ENCODE measurements at places on chromosomes 4 and X.

GRCh38 chrX:106899841-106900240 lies 3.3 kb downstream of the RIPPLY1 start:
- DNase-seq, result no peak

DNA sequence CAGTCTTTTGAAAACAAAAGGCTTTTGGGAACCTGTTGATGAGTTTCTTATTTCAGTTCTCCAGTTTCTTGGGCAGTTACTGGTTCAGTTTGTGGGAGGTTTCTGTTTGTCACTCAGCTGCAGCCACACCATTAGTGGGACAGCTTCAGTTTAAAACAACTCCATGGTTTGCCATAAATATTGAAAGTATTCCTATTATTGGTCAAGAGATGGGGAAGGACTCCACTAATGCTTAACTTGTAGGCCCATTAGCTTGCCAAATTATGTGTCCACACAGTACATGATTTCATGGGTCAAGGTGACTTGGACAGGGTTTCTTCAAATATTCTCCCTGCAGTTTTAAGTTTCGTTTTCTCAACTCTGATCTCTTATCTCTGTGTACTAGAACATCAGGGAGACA lies 15.5 kb upstream of the ASIC5 start:
- DNase-seq, result no peak

GRCh38 chr4:99763635-99764101 lies 53.0 kb upstream of the DAPP1 start:
- no peak for DNase-seq

GRCh38 chr4:115675719-115676118 lies 562.3 kb upstream of the NDST4 start:
- DNase-seq, result no peak

GRCh38 chrX:1502241-1502640 lies 34.7 kb downstream of the P2RY8 start:
- DNase-seq, result no peak

DNA sequence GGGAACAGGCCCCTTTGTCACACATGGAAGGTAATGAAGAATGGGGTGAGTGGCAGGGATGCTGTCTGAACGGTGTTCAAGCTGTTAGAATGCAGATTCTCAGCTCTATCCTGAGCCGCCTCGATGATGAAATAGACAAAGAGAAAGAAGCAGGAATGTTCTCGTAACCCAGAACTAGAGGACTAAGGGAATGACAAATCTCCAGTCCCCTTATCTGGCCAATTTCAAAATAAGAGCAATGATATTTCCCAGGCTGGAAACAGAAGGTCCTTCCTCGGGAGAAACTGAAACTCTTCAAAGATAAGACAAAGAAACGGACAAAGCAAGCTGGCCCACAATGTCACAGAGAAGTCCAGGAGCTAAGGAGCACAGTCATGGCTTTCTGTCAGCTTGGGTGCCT lies 29.5 kb upstream of the MTNR1A start:
- DNase-seq, result no peak

GRCh38 chrX:153374426-153374825 lies 26.7 kb downstream of the PNMA6E start:
- no peak for DNase-seq

- DNase-seq, result peak; percentile 96
These were observed at the start of gene THAP9 for GRCh38 chr4:82900411-82901182. THAP9 (plus strand) TSS chr4:82900735; CDS start chr4:82900803, 68 bp downstream.

GRCh38 chr4:87532907-87533306 lies 3.7 kb upstream of the SPARCL1 start:
- DNase-seq, result no peak

- no peak for DNase-seq
These were observed 183.4 kb downstream of the OPHN1 start for GRCh38 chrX:68249903-68250302.

DNA sequence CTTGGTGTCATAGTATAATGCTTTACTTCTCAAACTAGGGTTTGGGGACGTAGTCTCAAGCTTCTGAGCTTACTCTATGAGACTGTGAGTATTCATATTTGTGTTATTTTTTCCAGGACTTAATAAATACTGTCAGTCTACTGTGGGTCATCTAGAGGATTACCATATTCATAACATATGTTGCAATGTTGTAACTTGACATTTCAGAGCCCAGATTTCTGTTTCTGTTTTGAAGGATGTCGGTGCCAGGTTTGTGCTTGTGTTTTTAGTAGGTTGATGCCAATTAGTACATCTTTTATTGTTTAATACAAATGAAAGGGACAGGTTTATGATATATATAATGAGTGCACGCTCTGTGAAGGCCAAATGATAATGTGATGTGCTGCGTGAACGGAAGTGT lies 69.6 kb downstream of the SPANXN4 start:
- no peak for DNase-seq
